Adrenal gland (tissue), 19 donors: ENCODE measurements at places on chromosomes 1 and 21. TPM values are rescaled to one million over a fixed set of nuclear protein-coding genes. Genes with fewer than 3 reads are reported as not detected.

- H3K4me1 ChIP-seq = no peaks in the 10 kb centered on the region
- no peak for DNase-seq
- H3K4me3 ChIP-seq = no peak overlapping the region
- no peaks in the 10 kb centered on the region for H3K36me3 ChIP-seq
- H3K27me3 ChIP-seq = no peaks in the 10 kb centered on the region
Measured at GRCh38 chr1:86811142-86811924, 102.6 kb downstream of the SELENOF start.

- no peak overlapping the region for H3K4me3 ChIP-seq
- DNase-seq = no peak
- H3K27ac ChIP-seq = no peak overlapping the region
- H3K27me3 ChIP-seq = no peaks in the 10 kb centered on the region
Measured at GRCh38 chr1:218803351-218803997, 370.2 kb upstream of the LYPLAL1 start.

DNA sequence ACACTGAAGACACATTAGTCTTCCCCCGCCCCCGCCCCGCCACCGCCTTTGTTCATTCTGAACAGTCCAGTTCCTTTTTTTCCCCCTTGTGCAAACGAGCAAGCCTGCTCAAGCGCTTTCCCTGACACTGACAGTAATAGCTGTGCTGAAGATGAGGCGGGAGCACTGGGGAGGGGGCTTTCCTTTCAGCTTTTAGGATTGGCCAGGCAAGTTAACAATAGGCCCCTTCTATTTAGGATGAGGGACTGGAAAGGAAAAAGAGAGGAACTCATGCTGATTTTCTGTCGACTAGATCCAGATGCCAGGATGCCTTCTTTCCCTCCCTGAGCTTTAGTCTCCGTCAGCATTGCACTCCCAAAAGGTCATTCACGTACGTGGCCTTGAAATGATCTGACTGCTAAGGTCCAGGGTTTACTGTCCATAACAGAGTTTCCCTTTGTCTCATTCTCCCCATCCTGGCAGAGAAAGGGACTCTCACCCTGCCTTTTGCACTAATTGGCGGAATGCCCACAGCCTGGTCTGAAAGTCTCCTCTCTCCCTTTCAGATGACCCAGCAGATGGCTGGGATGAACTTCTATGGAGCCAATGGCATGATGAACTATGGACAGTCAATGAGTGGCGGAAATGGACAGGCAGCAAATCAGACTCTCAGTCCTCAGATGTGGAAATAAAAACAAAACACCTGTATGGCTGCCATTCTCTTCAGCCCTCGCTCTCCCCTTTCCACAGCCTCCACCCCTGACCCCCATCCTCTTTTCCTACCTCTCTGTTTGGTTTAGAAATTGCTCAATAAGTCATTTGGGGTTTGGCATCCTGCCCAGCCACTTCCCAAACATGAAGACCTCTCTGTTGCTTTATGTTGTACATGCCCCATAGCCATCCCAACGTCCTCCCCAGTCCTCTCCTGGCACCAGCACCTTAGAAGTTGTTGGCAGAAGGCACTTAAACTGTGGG, 28.6 kb upstream of the ZFP69B start:
- no peaks in the 10 kb centered on the region for H3K4me1 ChIP-seq
- no peak overlapping the region for H3K4me3 ChIP-seq
- no peaks in the 10 kb centered on the region for H3K36me3 ChIP-seq

DNA sequence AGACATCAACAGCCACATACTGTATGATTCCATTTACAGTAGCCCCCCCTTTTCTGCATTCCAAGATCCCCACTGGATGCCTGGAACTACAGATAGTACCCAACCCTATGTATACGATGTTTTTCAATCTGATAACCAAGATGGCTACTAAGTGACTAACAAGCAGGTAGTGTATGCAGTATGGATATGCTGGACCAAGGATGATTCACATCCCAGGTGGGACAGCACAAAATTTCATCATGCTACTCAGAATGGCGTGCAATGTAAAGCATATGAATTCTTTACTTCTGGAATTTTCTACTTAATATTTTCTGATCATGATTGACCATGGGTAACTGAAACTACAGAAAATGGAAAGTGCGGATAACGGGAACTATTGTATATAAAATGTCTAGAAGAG, 30.0 kb upstream of the MRPS6 start:
- H3K27ac ChIP-seq = no peak overlapping the region
- H3K36me3 ChIP-seq = no peaks in the 10 kb centered on the region
- H3K4me1 ChIP-seq = no peaks in the 10 kb centered on the region
- DNase-seq = no peak
- no peak overlapping the region for H3K4me3 ChIP-seq

DNA sequence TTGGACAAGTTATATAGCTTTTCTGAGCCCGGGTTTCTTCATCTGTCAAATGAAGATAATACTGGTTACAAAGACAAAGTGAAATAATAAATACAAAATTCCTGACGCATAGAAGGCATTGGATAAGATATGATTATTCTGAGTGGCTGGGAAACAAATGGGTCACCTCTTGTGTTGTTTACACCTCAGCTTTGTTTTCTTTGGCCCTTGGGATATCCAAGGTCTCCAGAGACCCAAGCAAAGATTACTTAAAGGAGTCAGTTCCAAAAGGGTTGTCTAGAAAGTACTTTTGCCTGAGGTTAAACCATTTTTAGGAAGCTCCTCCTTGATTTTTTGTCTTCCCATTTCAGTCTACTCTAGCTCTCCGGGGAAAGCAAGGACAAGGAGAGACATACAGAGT, 9.7 kb downstream of the KHDRBS1 start:
- no peak overlapping the region for H3K4me3 ChIP-seq
- no peak overlapping the region for H3K27ac ChIP-seq
- no peaks in the 10 kb centered on the region for H3K36me3 ChIP-seq
- DNase-seq = no peak
- H3K27me3 ChIP-seq = no peaks in the 10 kb centered on the region

Gene CYP4A22
- total RNA-seq = not detected

DNA sequence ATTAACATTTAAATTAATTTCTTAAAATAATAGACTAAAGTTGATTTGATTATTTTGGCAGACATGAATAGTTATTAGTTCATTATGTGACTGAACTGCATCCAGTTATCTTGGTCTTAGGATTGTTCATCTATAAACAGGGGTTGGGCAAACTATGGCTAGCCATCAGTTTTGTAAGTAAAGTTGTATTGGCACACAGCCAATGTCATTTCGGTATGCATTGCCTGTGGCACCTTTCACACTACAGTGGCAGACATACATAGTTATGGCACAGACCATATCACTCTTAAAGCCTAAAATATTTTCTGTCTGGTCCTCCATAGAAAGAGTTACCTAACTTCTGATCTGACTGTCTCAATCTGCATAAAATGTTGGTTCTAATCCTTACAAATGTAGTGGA, 27.2 kb downstream of the ADGRL2 start:
- H3K27me3 ChIP-seq = no peaks in the 10 kb centered on the region
- H3K36me3 ChIP-seq = no peaks in the 10 kb centered on the region
- H3K27ac ChIP-seq = no peak overlapping the region
- DNase-seq = no peak

GRCh38 chr1:175270361-175270760, 77.8 kb upstream of the KIAA0040 start:
- no peak overlapping the region for H3K4me3 ChIP-seq
- H3K4me1 ChIP-seq = no peaks in the 10 kb centered on the region
- H3K36me3 ChIP-seq = no peaks in the 10 kb centered on the region
- no peak overlapping the region for H3K27ac ChIP-seq
- H3K27me3 ChIP-seq = no peaks in the 10 kb centered on the region

DNA sequence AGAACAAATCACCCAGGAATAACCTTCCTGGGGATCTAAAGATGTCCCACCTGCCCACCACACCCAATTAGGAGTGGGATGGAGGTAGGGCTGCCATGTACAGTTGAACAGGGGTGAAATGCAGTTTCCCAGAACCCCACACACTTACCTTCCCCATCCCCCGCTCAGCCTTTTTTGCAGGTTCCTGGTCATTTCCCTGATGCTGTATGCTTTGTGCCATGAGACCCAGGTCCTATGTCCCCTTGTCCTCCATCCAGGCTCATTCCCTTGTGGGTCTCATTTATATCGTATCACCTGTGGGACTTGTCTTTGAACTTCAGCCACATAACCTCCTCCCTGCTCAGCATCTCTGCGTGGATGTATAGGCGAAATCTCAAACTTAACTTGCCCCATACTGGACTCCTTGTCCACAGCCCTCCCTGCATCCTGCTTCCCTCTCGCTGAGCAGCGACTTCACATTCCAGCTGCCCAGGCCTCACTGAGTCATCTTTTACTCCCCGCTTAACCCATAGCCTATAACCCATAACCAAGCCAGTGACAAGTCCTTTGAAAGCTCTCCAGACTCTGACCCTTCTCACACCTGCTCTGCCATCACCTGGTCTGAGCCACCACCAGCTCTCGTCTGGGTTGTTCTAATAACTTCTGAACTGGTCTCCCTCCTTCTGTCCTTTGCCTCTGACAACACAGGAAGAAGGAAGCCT, 4.7 kb downstream of the LDLRAD2 start:
- H3K27me3 ChIP-seq = no peaks in the 10 kb centered on the region
- H3K4me1 ChIP-seq = peaks cover 4% of the 10 kb centered on the region
- no peak for DNase-seq
- H3K36me3 ChIP-seq = no peaks in the 10 kb centered on the region
- H3K27ac ChIP-seq = no peak overlapping the region
- H3K4me3 ChIP-seq = no peak overlapping the region

DNA sequence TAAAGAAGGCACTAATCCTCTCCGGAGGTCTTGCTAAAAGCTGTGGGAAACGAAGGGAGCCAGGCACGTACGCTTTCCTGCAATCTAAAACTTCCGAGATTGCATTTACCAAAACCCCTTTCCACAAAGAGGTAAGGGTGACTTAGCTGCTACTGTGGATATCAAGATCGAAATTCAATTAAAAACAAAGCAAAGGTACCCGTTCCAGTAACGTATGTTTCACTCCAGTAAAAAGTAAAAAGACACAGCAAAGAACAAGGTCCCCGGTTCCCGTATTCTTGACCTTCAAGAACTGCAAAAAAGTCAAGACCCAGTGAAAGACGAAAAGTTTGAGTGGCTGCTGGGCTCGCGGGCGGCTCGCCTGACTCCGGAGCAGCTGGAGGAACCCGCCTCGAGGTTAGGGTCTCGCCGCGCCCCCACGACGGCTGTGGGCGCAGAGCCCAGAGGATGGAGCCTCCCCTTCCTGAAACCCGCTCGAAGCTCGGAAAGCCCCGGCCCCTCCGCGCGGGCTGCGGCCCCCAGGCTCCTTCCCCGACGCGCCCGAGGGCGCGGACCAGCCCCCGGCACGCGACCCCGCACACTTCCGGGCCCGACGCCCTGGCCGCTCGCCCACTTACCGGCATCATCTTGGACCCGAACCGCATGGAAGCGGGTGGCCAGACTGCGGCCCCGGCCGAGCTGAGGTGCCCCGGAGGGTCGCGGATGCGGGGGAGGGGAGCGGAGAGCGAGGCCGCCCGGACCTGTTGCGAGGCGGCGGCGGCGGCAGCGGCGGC, 524 bp downstream of the TP53BP2 start:
- DNase-seq = peak; percentile 69
- H3K4me1 ChIP-seq = peaks cover 43% of the 10 kb centered on the region
- H3K27ac ChIP-seq = peak overlapping the region; percentile 100
- peak overlapping the region; percentile 82 for H3K4me3 ChIP-seq
- no peaks in the 10 kb centered on the region for H3K36me3 ChIP-seq
- H3K27me3 ChIP-seq = no peaks in the 10 kb centered on the region

- peak; percentile 87 for DNase-seq
- H3K4me1 ChIP-seq = peaks cover 23% of the 10 kb centered on the region
- no peaks in the 10 kb centered on the region for H3K27me3 ChIP-seq
- H3K27ac ChIP-seq = peak within 1 kb of the TSS; percentile 80
Measured at GRCh38 chr1:231240883-231241735, at the start of gene GNPAT. Gene GNPAT (plus strand): TSS chr1:231241212. CDS start chr1:231241379, 167 bp downstream.

DNA sequence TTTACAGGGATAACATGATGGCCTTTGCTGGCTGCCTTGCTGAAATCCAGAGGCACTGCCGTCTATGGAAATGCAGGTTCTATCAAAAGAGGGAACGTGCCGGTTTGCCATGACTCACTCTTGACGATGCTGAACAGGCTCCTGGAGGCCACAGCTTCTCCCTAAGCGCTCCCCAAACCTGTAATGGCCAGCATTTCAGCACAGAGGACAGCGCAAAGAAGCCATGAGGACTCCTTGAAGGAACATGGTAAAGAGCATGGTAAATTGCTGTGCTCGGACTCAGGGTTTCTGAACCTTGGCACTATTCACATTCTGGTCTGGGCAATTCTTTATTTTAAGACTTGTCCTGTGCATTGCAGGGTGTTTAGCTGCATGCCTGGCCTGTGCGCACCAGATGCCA, 217.5 kb downstream of the CAMTA1 start:
- no peak overlapping the region for H3K4me3 ChIP-seq
- H3K4me1 ChIP-seq = no peaks in the 10 kb centered on the region
- H3K27me3 ChIP-seq = no peaks in the 10 kb centered on the region
- no peaks in the 10 kb centered on the region for H3K36me3 ChIP-seq

Gene GNG4
- total RNA-seq = 14.2 TPM

Gene FAM131C
- 7.8 TPM for total RNA-seq

Gene TNFRSF4
- 1.3 TPM for total RNA-seq

GRCh38 chr1:162405800-162406199, 6.1 kb downstream of the SH2D1B start:
- no peak overlapping the region for H3K27ac ChIP-seq
- no peak overlapping the region for H3K4me3 ChIP-seq
- DNase-seq = no peak
- no peaks in the 10 kb centered on the region for H3K27me3 ChIP-seq
- no peaks in the 10 kb centered on the region for H3K36me3 ChIP-seq

- H3K27me3 ChIP-seq = no peaks in the 10 kb centered on the region
- H3K36me3 ChIP-seq = no peaks in the 10 kb centered on the region
- no peaks in the 10 kb centered on the region for H3K4me1 ChIP-seq
- DNase-seq = no peak
- no peak overlapping the region for H3K4me3 ChIP-seq
Measured at GRCh38 chr1:184965944-184966860, 8.1 kb downstream of the NIBAN1 start.

GRCh38 chr1:155379631-155380090, 59.0 kb downstream of the RUSC1 start:
- H3K36me3 ChIP-seq = peaks cover 36% of the 10 kb centered on the region
- H3K4me1 ChIP-seq = peaks cover 8% of the 10 kb centered on the region
- peak overlapping the region; percentile 18 for H3K27ac ChIP-seq

DNA sequence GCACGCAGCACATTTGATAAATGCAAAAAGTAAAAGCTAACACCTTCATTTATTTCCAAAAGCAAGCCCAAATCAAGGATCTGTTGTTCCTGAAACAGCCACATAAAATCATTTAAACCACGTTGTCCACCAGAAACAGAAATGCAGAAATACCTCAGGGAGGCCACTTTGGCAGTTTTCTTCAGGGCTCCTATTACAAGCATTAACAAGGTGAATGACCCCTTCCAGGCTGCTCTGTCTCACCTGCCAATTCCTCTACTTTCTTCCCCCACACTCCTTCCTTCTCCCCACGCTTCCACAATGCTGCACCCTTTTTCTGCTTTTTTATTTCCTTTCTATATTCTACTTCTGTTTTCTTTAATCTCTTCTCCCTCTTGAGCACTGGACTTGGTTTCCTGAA, 55.0 kb upstream of the PTGFRN start:
- H3K36me3 ChIP-seq = no peaks in the 10 kb centered on the region
- peaks cover 20% of the 10 kb centered on the region for H3K4me1 ChIP-seq
- DNase-seq = no peak
- no peak overlapping the region for H3K27ac ChIP-seq
- no peaks in the 10 kb centered on the region for H3K27me3 ChIP-seq
- no peak overlapping the region for H3K4me3 ChIP-seq

- peaks cover 10% of the 10 kb centered on the region for H3K4me1 ChIP-seq
- H3K27ac ChIP-seq = no peak overlapping the region
- peaks cover 3% of the 10 kb centered on the region for H3K27me3 ChIP-seq
- no peak overlapping the region for H3K4me3 ChIP-seq
Measured at GRCh38 chr1:3618881-3619671, 5.7 kb upstream of the TPRG1L start.

Gene ALG6
- 7.8 TPM for total RNA-seq
